Activated T-helper 1 cell treated with anti-CD3 and anti-CD28 coated beads, Interleukin-2, amount 50 U/mL, for 16 hours (primary cell): ENCODE measurements at places on chromosomes 16 and 17.

GRCh38 chr16:10754941-10755340 is 11.3 kb downstream of the NUBP1 start:
- no peak for DNase-seq

- no peak for DNase-seq
Observed at GRCh38 chr16:23640615-23640930, 537 bp downstream of the PALB2 start.

- DNase-seq: no peak
Observed at GRCh38 chr17:4807605-4808377, 839 bp downstream of the PLD2 start.

DNA sequence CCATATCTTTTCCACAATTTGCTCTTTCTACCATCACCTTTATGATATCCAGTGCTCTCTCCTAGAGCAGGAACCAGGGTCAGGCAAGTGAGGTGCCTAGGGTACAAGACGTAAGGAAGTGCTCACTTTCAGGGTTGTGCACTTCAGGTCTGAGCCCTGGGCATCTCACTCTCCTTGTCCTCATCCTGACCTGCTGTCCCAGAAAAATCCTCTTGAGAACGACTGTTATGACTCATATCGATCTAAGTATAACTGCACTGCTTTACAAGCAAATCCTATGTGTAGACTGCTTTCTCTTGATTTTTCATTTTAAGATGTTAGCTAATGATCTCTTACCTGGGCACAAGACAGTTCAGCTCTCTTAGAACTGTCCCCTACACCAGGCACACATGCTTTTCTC is 100.1 kb downstream of the TMEM100 start:
- no peak for DNase-seq

DNA sequence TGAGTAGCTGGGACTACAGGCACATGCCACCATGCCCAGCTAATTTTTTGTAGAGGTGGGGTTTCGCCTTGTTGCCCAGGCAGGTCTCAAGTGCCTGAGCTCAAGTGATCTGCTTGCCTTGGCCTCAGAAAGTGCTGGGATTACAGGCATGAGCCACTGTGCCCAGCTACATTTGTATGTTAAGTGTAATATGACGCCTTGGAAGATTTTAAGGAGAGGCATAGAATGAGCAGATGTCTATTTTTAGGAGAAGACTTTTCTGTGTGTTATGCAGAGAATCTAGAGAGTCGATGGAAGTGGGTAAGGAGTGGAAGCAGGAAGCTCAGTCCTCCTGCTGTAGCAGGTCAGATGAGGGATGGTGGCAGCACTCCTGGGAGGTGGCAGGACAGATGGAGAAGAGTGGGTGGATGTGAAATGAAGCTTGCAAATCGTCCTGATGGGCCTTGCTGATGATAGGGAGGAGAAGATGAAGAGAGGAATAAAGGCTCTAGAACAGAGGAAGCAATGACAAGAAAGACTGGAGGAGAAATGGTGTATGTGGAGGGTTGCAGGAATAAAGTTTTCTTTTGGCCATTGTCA is 125.3 kb downstream of the SHISA6 start:
- no peak for DNase-seq

DNA sequence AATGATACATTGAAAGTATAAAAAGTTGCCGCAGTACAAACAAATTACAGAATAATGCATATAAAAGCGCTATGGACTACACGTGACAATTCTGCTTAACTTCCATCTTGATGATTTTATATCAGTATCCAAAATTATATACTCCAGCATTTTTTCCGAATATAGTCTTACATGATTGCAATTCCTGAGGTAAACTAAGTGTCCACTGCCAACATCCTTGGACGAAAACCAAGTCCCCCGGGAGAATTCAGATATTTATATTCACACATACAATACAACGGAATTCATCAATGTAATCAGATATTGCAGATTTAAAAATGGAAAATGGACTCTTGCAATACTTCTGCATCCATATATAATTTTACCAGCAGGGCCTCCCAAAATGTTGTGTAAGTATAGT is 8.9 kb upstream of the MYH11 start:
- DNase-seq: no peak
